ENCODE measurements at places on chromosomes 1 and 21.

DNA sequence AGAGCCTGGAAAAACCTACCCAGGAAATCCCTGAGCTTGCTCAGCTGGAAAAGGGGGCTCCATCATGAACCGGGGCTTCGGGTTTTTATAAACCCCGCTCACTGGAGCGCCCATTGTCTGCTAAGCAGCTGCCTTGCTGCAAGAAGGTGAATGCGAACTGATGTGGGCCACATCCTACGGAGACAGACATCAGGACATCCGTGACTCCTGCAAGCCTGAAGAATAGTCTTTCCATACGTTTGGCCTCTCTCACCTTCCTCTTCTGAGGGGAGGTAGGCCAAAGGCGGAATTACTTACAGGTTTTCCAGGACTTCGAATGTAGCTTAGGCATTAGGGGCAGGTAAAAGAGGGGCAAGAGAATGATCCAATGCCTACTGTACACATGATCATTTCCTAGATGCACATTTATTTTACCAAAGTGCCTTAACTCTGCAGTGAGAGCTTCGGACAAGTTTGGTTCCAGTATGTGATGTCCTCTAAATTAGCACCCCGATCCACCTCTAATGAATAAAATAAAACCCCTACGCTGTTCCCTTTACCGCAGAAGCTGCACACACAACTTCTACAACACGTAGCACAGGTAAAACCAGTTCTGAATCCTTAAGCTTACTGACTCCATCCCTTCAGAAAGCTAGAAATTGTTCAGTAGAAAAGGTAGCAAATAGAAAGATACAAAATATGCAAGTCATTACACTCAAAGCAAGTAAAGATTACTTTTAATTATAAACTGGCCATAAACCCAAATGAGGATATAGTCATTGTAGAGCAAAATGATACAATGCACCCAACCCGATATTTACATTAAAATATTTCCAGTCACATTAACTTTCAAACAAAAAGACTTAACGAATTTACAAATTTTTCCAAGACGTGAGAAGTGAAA, 866 bp upstream of the SORT1 start:
- DNase-seq = peak; percentile 9

GRCh38 chr1:170483051-170483450, 48.9 kb upstream of the GORAB start:
- DNase-seq = no peak

- no peak for DNase-seq
Measured at GRCh38 chr1:235416662-235417049, 49.4 kb downstream of the TBCE start.

GRCh38 chr1:199954699-199955098, 72.8 kb upstream of the NR5A2 start:
- DNase-seq = no peak

DNA sequence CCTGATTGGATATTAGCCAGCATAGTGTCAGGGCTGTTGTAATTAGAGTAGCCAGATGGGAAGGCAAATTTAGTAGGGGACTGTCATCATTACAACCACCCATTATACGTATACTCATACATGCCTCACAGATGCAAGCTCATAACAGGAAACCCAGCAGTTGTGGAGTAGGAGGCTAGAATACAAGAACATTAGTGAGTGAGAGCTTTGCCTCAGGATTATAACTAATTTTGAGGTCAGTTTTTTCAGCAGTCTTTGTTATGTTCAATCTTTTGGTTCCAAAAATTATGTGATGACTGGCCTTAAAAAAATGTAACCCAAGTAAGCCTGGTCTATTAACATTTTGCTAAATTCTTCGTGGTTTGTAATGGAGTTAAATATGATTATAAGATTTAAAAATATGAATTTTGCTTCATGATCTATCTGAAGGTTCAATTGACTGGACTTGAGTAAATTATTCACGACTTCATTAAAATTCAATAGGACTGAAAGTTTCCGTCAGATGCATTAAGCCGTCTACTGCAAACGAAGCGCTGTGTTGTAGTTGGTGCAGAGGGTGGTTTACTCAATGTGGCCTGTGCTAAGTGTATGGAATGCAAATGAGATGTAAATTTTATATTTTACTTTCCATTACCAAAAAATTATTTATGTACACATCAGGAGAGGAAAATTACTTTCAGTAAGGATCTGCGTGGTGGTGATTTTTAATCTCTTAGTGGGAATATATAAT, 48.8 kb downstream of the KCNK1 start:
- DNase-seq = no peak

Data from NCI-H1436 treated with DMSO at 0.1 percent for 48 hours (cell line).